IMR-90 (cell line): ENCODE measurements at places on chromosomes 2 and 18. TPM values are rescaled to one million over a fixed set of nuclear protein-coding genes. Genes with fewer than 3 reads are reported as not detected.

GRCh38 chr2:152099367-152100050 lies 665 bp upstream of the CACNB4 start:
- H3K36me3 ChIP-seq, result no peaks in the 10 kb centered on the region
- peaks cover 48% of the 10 kb centered on the region for H3K27me3 ChIP-seq
- DNase-seq, result no peak
- peak overlapping the region; percentile 37 for H3K4me3 ChIP-seq

DNA sequence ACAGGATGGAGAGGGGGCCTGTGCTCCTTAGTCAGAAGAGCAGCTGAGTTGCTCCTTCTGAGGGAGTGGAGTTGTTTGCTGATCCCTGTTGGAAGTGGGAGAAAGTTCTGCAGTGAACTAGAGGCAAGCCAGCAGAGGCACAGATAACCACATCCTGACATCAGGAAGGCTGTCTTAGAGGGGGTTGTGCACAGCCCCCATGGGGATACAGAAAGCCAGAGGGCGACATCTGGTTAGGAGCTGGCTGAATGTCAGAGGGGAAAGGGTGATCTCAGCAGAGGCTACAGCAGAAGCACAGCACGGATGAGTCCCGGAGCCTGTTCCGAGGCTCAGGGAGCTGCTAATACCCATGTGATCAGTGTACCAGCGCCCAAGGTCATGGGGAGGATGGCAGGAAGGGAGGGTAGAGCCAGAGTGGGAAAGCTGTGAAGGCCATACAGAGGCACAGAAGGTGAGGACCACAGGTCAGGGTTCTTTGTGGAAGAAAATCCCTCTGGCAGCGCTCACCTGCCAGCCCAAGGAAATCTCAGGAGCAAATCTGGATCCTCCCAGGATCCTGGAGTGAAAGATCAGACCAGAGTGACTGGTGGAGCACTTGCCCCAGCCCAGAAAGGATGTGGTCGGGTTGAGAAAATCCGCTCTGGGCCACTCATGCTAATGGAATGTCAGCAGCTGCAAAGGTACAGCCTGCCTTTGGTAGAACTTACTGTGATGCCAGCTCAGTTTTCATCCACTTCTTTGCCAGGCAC lies 111.8 kb downstream of the STPG4 start:
- peaks cover 32% of the 10 kb centered on the region for H3K36me3 ChIP-seq
- peaks cover 39% of the 10 kb centered on the region for H3K4me1 ChIP-seq
- no peaks in the 10 kb centered on the region for H3K27me3 ChIP-seq
- H3K4me3 ChIP-seq, result peak overlapping the region; percentile 1; the same call in 1 of the 2 replicates
- peak overlapping the region; percentile 94 for H3K27ac ChIP-seq

GRCh38 chr2:150646746-150647145 lies 159.3 kb upstream of the RND3 start:
- peaks cover 13% of the 10 kb centered on the region for H3K4me1 ChIP-seq
- no peak overlapping the region for H3K4me3 ChIP-seq
- H3K27ac ChIP-seq, result no peak overlapping the region

DNA sequence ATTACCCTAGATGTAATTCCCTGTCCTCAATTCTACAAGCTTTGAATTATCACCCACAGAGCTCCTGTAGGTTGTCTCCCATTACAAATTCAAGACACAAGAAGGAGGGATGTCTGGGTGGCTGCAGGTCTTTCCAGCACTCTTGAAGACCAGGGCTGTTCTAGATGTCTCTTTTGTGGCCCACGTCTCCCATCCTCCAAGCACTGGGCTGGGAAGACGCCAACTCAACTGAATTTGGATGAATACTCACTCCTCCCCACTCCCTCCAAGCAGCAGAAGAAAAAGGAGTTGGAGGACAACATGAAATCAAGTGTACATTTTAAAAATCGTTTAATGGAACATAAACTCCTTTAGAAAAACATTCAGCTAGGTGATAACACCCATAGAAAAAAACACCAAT lies 31.2 kb downstream of the SMAD7 start:
- peaks cover 31% of the 10 kb centered on the region for H3K4me1 ChIP-seq
- peaks cover 25% of the 10 kb centered on the region for H3K36me3 ChIP-seq
- H3K27me3 ChIP-seq, result no peaks in the 10 kb centered on the region
- no peak for DNase-seq
- no peak overlapping the region for H3K27ac ChIP-seq
- H3K4me3 ChIP-seq, result no peak overlapping the region

ONECUT2 gene
- total RNA-seq, result under 0.01 TPM in 2 replicates

DNA sequence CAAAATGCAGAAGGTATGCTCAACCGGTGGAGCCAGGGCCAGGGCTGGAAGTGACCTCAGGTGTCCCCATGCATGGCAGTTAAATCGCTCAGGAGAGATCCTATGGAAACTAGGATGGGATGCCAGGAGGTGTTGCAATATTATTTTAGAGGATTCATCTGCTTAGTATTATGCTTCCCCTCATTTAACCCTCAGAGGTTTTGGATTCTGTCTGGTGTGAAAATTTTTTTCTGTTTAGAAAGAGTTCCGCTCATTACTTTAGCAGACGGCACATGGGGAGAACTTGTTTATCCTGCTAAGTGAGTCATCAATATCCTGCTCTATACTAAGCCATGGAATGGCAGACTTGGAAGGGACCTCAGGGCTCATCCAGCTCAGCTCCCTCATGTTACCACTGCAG lies 42.5 kb downstream of the TRIB2 start:
- DNase-seq, result peak; percentile 91
- H3K27ac ChIP-seq, result peak overlapping the region; percentile 85
- no peak overlapping the region for H3K4me3 ChIP-seq
- peaks cover 4% of the 10 kb centered on the region for H3K4me1 ChIP-seq
- no peaks in the 10 kb centered on the region for H3K27me3 ChIP-seq
- no peaks in the 10 kb centered on the region for H3K36me3 ChIP-seq

DNA sequence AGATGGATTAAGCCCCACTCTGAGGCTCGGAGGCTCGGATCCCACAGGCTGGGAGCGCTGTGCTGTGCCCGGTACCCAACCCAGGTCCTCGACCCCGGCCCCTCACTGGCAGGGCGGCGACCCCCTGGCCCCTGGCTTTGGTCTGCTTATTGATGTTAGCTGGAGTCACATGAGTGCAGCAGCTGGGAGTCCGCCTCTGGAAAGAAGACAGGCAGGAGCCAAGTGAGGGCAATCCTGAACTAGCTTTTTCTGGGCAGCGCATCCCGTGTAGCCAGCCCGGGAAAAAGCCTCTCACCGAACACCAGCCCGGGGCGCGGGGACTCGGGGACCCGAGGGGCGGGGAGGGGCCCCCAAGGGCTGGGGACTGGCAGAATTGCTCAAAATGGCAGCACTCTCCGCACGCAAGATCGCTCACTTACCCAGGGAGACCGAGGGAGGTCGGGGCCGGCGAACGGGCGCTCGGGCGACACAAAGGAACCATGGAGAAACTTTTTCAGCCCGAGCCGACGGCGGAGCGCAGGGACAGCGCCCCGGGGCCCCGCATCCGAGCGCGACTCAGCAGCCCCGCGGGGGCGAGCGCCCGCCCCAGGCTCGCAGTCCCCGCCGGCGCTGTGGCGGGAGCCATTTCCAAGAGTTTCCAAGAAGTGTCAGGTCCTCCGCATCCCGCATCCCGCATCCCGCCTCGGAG lies 567 bp downstream of the TMEM200C start:
- H3K27me3 ChIP-seq, result no peaks in the 10 kb centered on the region
- peaks cover 10% of the 10 kb centered on the region; the same call in 1 of the 2 replicates for H3K36me3 ChIP-seq
- DNase-seq, result peak; percentile 18
- H3K4me1 ChIP-seq, result peaks cover 10% of the 10 kb centered on the region; the same call in 1 of the 2 replicates
- H3K4me3 ChIP-seq, result peak overlapping the region; percentile 99
- peak overlapping the region; percentile 42 for H3K27ac ChIP-seq

DNA sequence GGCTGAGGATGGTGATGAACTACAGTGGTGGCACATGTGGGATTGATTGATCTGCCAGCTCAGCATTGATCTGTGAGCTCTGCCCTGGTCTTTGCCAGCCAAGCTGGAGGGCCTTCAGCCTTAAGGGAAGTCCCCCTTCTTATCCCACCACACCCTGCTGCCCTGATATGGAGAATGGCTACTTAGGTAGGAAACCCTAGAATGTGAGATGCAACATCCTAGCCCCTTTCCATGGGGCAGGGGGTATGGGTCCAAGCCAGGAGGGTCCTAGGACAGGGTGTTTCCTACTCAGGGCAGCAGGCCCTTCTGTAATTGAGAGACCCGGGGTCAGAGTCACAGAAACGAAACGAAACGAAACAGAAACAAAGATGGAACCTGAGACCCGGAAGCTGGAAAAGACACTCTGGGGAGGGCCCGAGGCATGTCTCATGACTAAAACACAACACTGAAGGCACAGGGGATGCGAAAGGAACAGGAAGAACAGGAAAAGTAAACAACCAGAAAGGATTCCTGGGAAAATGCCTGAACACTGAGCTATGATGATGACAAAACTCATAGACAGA lies 16.9 kb upstream of the SULT1C2 start:
- peak; percentile 84 for DNase-seq
- peak overlapping the region; percentile 13; the same call in 1 of the 2 replicates for H3K4me3 ChIP-seq
- H3K27me3 ChIP-seq, result no peaks in the 10 kb centered on the region
- no peaks in the 10 kb centered on the region for H3K36me3 ChIP-seq
- no peak overlapping the region for H3K27ac ChIP-seq

DNA sequence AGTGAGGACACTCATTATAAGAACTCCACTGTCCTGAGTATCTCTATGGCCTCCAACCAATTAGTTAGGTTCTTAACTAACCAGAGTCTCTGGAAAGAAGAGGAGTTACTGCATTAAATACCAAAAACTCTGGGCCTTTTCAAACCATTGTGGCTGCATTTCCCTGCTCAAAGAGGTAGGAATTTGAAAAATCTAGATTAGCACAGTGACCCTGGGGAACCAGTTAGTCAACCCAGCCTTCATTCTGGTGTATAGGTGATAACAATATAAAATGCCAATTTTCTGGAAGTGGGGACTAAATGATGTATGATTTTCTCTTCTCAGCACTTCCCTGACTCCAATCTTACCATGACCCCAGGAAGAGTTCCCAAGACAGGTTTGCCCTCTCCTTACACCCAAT lies 287.8 kb upstream of the SETBP1 start:
- H3K36me3 ChIP-seq, result no peaks in the 10 kb centered on the region
- no peak for DNase-seq
- H3K27ac ChIP-seq, result no peak overlapping the region

DNA sequence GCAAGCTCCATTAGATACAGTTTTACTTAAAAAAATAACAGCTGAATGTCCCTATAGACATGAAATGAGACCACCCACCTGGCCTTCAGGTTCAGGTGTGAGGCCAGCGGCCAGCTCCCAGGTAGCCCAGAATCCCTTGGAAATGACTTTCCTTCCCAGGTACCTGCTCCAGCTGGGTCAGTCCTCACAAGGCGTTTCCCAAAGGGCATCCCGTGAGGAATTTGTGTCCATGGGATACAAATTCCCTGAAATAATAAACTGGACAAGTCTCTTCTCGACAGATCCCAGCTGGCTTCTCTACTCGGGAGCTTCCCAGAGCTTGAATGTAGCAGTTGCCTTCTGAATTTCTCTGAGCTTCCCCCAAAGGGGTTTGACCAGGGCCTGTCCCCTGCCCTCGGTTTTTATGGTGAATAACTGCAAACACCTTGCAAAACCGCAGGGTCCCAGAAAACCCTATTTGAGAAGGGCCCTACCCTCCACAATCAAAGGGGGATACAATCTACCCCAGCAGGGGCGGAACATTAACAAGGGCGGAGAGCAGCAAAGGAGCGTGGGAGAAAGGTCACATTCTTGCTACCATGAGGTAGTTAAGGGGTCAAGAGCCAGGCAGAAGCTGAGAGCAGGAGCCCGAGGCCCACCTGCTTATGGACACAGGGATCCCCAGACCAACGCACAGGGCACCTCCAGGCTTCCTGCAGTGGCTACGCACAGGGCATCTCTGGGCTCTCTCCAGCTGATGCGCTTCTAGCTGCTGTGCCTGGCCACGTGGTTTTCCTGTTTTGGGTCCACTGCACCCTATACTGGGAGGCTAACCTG lies 107.7 kb downstream of the HDAC4 start:
- no peak for DNase-seq
- H3K4me3 ChIP-seq, result no peak overlapping the region
- no peaks in the 10 kb centered on the region for H3K27me3 ChIP-seq
- no peaks in the 10 kb centered on the region for H3K36me3 ChIP-seq

DNA sequence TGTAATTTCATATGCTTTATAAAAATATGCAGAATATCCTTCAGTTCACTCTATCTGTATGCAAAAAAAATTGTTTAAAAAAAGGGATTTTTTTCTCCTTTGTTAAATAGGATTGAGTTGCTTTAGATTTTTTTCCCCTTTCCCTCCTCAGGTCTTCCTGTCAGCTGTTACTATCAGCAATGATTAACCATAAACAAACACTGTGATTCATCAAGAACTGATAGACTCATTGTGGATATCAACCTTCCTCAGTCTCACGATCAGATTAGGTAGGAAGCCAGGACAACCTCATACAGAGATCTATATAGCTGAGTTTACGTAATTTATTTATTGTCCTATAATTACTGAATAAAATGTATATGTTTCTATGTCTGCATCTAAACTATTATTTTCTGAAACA lies 2136.2 kb upstream of the CELF4 start:
- DNase-seq, result peak; percentile 53
- no peaks in the 10 kb centered on the region for H3K36me3 ChIP-seq
- no peaks in the 10 kb centered on the region for H3K4me1 ChIP-seq

GRCh38 chr2:101306410-101306809 lies 2.1 kb downstream of the RNF149 start:
- H3K4me1 ChIP-seq, result peaks cover 12% of the 10 kb centered on the region
- H3K4me3 ChIP-seq, result peak overlapping the region; percentile 86; the same call in 1 of the 2 replicates
- no peaks in the 10 kb centered on the region for H3K36me3 ChIP-seq
- H3K27me3 ChIP-seq, result no peaks in the 10 kb centered on the region
- no peak for DNase-seq
- H3K27ac ChIP-seq, result no peak overlapping the region

PLCL1 gene
- total RNA-seq, result 0.18 and 0.56 TPM in 2 replicates

GRCh38 chr2:109280804-109281203 lies 151.8 kb downstream of the SH3RF3 start:
- DNase-seq, result no peak
- H3K4me3 ChIP-seq, result no peak overlapping the region
- H3K27ac ChIP-seq, result no peak overlapping the region
- H3K4me1 ChIP-seq, result peaks cover 34% of the 10 kb centered on the region

TMEM18 gene
- total RNA-seq, result 15.2 and 21.9 TPM in 2 replicates

DNA sequence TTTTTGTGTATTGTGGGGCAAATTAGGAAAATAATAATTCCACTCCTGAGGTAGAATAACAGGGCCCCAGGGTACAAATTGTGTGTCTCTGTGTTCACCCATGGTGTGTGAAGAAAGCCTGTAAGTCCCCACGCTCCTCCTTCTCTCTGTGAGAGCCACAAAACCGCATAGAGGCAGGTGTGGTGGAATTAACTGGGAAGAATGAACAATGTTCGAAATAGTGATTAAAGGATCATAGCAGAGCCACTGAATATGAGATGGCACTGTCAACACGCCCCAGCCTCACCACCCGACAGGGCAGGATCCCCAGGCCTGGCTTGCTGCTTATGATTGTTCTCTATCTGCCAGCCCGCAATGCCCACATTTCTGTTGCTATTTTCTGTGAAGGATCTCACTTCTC lies 14.1 kb downstream of the IL1RN start:
- H3K27me3 ChIP-seq, result peaks cover 6% of the 10 kb centered on the region
- H3K27ac ChIP-seq, result no peak overlapping the region
- no peak overlapping the region for H3K4me3 ChIP-seq
- H3K4me1 ChIP-seq, result no peaks in the 10 kb centered on the region
- no peaks in the 10 kb centered on the region for H3K36me3 ChIP-seq

GRCh38 chr2:178723786-178724346 lies 83.4 kb downstream of the TTN start:
- no peaks in the 10 kb centered on the region for H3K4me1 ChIP-seq
- H3K36me3 ChIP-seq, result no peaks in the 10 kb centered on the region
- no peak overlapping the region for H3K4me3 ChIP-seq
- H3K27me3 ChIP-seq, result no peaks in the 10 kb centered on the region

GRCh38 chr2:112622528-112622849 lies 23.2 kb upstream of the SLC20A1 start:
- H3K36me3 ChIP-seq, result no peaks in the 10 kb centered on the region
- no peak overlapping the region for H3K4me3 ChIP-seq
- H3K4me1 ChIP-seq, result peaks cover 17% of the 10 kb centered on the region
- no peaks in the 10 kb centered on the region for H3K27me3 ChIP-seq

SOX11 gene
- 2.2 and 4.7 TPM in 2 replicates for total RNA-seq
